Immature natural killer cell (primary cell): ENCODE measurements at places on chromosomes 12 and 14.

GRCh38 chr12:132481345-132481744, 8.6 kb upstream of the FBRSL1 start:
- no peak for DNase-seq

DNA sequence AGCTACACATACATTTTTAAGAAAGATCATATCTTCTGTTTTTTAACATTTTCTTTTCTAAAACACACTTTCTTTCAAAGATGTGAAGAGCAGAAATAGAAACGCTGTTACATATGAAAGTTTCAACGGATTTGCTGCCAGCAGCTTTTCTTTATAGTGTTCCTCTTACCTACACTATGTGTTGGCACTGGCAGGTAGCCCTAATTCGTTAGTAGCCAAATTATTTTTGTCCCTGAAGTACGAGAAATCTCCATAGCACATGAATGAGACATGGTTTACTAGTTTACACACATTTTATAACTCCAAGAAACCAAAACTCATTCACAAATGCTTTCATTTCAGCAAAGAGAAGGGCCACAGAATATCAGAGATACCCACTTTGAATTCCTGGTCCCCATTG, 6.6 kb downstream of the SOX5 start:
- DNase-seq = no peak

GRCh38 chr14:35339761-35340406, 47.7 kb downstream of the PSMA6 start:
- DNase-seq = no peak

GRCh38 chr12:40223646-40224045, 1.2 kb upstream of the LRRK2 start:
- no peak for DNase-seq

GRCh38 chr14:33120341-33120740, 181.7 kb downstream of the NPAS3 start:
- no peak for DNase-seq

GRCh38 chr12:113498490-113498889, 26.8 kb upstream of the LHX5 start:
- DNase-seq = no peak

- no peak for DNase-seq
Observed at GRCh38 chr12:78470354-78471195, 394.0 kb upstream of the SYT1 start.

DNA sequence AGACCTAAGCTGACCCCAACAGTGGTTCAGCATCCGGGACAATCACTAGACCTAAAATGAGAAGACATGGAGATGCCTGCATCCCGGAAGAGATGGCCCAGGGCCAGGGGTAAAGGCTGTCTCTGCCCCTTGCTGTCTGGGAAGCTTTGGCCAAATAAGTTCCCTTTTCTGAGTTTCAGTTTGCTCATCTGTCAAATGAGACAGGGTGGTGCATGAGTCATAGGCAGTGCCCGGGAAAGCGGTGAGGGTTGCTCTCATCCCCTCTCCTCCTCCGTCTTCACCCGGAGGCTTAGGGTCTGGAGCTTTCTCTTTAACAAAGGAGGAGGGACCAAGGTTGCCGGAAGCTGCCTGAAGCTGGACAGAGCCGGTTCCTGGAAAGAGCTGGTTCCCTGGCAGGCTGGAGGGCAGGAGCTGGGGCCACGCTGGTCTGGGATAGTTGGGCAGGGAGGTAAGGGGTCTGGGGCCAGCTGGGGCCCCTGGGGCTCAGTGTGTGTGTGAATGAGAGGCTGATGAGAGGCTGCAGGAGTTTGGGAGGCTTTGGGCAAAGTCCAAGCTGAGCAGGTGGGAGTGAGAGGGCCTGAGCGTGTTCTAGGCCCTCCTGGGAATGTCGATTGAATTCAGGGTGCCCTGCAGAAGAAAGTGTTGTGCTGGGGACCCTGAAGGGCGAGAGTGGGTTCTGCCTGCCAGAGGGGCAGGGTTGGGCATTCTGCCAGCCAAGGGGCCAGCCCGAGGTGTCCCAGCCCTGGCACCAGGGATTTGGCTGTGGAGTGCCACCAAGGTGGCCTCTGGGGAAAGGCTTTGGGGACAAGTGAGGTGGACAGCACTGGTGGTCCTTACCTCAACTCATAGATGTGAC, at the start of gene SDSL:
SDSL (plus strand) TSS at position 351 of the 856 bp plus-strand sequence. CDS start 5,603 bp downstream, outside the sequence.
- no peak for DNase-seq

- no peak for DNase-seq
Observed at GRCh38 chr14:29391231-29391630, 536.4 kb downstream of the PRKD1 start.

- peak; percentile 52 for DNase-seq
Observed at GRCh38 chr14:94180655-94181271, 6.6 kb downstream of the PPP4R4 start.
